Activated naive CD8-positive, alpha-beta T cell treated with anti-CD3 and anti-CD28 coated beads, Interleukin-2, amount 50 U/mL, for 24 hours (primary cell): ENCODE measurements at places on chromosomes 1 and 21.

- no peak for DNase-seq
Measured at GRCh38 chr1:119978018-119978505, 81.7 kb upstream of the ADAM30 start.

GRCh38 chr1:5005171-5005570 is 350.8 kb downstream of the AJAP1 start:
- DNase-seq: no peak

DNA sequence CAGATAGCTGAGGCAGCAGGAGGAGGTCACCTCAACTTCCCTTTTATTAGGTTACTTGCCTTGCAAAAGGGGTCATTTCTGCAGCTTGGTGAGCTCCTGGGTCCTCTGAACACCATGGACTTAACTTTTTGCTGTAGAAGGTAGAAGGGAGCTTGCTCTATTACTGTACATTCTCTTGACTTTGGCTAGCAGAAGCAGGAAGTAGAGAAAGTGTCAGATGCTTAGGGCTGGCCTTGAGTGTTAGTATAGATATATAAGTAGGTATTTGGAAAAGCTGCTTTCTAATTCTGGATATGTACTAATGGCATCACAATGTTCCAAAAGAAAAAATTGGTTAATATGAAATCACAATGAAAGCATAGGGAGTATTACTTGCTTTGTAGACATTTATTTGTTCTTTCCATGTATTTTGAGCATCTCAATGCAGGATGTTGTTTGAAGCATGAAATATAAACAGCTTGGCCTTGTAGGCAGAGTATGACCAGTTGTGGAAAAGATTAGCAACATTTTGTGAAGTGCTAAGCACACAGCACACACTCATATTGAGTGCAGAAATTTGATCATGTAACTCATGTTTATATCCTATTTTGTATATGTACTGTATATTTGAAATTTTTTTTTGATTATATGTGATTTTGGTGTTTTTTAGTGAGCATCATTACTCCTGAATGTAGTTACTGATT is 108.8 kb downstream of the DYRK1A start:
- DNase-seq: no peak

- DNase-seq: no peak
Measured at GRCh38 chr1:8913457-8913856, 32.2 kb upstream of the CA6 start.

DNA sequence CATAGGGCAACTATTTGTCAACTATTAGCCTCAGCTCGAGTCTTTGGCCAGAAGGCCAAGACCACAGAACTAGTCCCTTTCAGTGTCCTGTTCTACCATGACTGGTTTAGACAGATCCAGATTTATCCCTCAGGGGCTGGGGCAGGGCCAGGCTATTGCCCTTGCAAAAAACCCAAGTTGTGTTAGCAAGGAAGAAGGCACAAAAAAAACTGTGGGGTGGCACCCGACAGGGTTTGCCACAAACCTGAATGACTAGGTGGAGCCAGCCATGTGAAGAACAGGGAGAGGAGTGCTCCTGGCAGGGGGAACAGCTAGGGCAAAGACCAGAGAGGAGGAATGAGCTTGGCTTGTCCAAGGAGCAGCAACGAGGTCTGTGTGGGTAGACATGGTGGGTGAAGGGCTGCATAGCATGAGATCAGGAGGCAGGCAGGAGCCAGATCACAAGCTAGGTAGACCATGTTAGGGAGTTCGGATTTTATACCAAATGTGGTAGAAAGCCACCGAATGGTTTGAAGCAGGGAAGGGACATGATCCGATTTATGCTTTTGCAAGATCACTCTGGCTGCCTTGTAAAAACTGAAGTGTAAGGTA is 4.3 kb downstream of the DCST1 start:
- DNase-seq: no peak

DNA sequence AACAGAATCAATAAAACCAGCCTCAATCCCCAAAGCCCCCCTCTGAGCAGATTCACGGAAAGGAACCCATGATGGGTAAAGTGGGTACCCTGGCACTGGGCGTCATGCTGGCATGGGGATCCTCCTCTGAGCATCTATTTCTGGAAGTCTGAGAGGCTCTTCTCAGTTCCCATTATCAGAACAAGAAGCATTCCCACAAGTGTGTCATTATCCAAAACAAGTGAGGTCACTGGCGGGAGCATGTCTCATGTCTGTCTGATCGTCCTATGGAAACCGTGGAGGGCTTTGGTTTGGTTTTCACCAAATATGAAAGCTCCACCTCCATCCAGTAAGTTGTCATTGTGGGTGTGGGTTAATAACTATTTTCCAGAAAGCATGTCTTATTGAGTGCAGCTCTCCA is 70.7 kb downstream of the PGM1 start:
- no peak for DNase-seq

DNA sequence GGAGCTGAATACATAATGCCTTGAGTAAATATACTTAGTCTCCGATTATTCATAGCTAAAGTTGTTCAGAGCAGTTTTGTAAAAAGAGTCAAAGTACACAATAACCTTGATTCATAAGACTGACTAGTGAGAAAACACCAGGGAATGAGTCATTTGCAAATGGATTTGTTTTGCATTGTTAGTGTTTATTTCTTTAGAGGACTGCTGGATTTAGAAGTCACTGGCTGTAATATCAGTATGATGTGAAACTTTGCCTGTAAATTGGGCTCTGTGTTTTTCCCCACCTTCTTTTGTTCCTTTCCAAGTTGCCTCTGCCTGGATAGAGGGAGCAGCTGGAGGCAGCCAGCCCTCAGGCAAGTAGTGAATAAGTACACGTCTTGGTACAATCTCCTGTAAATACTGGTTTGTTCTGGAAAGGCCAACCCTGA is 474.7 kb downstream of the NUF2 start:
- DNase-seq: no peak

DNA sequence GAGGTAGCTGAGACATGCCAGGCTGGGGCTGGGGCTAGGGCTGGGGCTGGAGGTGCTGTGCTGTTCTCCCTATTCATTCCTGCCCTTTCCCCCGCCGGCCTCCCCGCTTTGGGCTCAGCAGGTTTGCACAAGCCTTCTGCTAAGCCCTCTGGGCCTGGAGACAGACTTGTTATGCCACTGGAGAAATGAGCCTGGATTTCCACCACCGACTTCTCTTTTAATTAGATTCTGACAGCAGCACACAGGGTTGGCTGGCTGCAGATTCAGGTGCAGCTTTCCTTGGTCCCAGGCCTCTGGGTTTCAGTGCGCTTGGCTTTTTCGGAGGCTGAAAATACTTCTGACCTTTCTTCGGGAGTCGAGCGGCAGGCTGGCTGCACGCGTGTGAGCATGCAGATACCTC is 71.5 kb upstream of the ACTL8 start:
- no peak for DNase-seq

DNA sequence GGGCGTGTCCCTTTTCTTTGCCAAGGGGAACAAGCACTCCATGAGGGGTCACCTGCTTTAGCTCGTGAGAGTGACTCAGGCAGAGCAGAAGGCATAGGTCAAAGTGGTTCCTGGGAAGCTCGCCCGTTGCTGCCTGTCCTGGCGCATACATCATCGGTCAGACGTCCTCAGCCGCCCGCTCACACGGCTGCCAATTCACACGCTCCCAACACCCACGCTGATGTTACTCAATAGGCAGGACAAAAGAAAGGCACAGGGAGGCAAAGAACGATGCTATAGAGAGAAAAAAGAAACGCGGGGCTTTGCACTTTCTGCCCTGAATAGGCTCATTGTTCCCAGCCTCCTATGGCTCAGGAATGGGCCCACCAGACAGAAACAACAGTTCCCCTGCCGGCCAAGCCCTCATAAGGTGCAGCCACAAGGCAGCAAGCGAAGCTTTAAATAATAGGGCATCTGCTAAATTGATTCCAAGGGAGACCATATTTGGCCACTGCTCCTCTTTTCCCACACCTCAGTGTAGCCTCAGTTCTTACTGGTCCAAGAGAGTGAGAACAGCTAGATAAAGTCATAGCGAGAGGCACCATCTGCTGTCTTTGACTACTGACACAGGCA is 38.7 kb downstream of the VTCN1 start:
- no peak for DNase-seq

- no peak for DNase-seq
Measured at GRCh38 chr1:156823210-156823790, 6.7 kb upstream of the SH2D2A start.

DNA sequence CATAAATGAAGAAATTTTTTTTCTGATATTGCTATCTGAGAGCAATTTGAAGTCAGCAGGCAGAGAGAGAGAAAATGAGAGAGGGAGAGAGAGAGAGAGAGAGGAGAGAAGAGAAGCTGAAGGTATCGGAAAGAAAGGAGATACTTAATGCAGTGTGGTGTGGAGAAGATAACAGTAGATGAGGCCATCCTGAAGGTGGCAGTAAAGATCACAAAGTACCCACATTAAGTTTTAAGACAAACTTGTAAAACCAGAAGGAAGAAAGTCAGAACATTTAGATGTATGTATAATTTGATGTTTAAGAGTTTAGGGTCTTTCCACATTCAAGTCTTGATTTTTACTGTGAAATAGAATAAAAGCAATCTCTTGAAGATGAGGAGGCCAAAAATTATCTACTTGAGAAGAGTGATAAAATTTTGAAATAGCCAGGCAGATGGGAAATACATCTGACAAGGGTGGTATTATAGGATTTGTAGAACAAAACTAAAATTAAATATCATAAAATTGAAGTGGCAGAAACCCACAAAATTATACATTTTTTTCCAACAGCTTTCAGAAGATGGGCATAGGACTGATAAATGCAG is 1753.4 kb downstream of the MRPL39 start:
- no peak for DNase-seq

DNA sequence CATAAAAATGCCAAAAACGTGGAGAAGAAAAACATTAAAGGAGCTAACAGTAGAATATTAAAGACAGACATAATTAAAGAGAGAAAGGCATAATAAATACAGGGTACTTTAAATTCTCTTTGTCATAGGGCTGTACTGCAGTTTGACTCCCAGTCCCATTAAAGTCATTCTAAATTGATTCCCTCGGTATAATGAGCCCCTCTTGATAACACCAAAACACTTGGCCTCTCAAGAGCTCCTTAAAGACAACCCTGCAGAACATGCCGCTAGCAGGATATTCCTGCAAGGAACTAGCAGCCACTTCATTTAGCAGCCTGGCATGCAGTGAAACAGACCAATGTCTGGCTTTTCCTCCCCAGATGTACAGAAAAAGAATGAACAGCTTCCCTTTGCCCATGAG is 273.8 kb upstream of the ESRRG start:
- DNase-seq: no peak

- DNase-seq: no peak
Measured at GRCh38 chr1:196517193-196517592, 91.0 kb downstream of the KCNT2 start.

- DNase-seq: no peak
Measured at GRCh38 chr1:192810253-192810880, 1.5 kb downstream of the RGS2 start.

DNA sequence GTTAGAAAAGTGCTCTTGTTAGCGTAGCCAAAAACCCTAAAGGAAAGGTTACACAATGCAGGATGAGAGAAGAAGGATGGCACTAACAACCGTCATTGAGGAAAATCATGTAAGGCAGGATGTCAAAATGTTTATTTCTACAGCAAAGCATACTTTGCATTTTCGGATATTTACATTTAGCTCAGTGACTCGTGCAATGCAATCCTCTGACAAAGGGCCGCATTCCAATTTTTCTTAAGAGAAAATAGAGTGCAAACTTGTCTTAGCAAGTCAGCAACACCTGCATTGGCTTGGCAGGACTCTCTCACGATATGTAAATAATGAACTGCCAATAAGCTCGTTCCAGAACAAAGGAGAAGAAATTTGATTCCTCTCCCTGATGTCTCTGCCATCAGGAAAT is 33.3 kb downstream of the TIAM1 start:
- DNase-seq: no peak

DNA sequence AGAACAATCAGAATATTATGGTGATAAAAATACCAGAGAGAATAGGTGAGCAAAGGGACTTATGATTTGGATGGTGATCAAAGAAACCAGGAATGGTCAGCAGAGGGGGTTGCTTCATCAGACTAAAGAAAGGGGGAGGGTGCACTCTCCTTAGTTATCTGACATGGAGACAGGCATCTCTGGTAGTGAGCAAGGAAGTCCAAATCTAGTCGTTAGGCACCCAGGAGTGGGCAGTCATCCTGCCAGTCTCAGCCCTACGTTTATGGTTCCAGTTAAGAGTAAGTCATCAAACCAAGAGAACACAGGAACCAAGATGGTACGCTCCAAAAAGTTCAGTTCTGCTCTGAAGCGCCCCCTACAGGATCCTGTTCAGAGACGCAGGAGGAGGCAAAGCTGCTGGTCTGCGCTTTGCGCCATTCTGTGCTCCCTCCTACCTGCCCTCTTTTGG is 28.6 kb downstream of the EBNA1BP2 start:
- DNase-seq: peak; percentile 22

- no peak for DNase-seq
Measured at GRCh38 chr21:34992736-34993398, 56.2 kb downstream of the RUNX1 start.

- DNase-seq: no peak
Measured at GRCh38 chr1:165408518-165408917, 36.4 kb downstream of the RXRG start.

GRCh38 chr1:178434360-178434759 is 62.4 kb downstream of the CLEC20A start:
- DNase-seq: no peak

GRCh38 chr21:38914528-38915293 is 109.0 kb downstream of the ETS2 start:
- no peak for DNase-seq

DNA sequence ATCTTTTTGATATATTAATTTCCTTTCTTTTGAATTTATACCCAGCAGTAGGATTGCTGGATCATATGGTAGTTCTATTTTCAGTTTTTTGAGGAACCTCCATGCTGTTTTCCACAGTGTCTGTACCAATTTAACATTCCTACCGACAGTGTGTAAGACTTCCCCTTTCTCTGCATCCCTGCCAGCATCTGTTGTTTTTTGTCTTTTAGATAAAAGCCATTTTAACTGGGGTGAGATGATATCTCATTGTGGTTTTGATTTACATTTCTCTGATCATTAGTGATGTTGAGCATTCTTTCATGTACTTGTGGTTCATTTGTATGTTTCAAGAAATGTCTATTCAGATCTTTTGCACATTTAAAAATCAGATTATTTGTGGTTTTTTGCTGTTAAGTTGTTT is 62.4 kb upstream of the STUM start:
- DNase-seq: no peak

GRCh38 chr1:234955107-234955731 is 173.4 kb downstream of the TOMM20 start:
- DNase-seq: no peak
